Glutamatergic neuron (in vitro differentiated cells): ENCODE measurements at places on chromosomes 1 and 21. TPM values are rescaled to one million over a fixed set of nuclear protein-coding genes. Genes with fewer than 3 reads are reported as not detected.

- no peak overlapping the region for H3K27ac ChIP-seq
- no peaks in the 10 kb centered on the region for H3K36me3 ChIP-seq
- DNase-seq: no peak
These were observed 86.1 kb upstream of the BMP8A start for GRCh38 chr1:39405358-39405757.

DNA sequence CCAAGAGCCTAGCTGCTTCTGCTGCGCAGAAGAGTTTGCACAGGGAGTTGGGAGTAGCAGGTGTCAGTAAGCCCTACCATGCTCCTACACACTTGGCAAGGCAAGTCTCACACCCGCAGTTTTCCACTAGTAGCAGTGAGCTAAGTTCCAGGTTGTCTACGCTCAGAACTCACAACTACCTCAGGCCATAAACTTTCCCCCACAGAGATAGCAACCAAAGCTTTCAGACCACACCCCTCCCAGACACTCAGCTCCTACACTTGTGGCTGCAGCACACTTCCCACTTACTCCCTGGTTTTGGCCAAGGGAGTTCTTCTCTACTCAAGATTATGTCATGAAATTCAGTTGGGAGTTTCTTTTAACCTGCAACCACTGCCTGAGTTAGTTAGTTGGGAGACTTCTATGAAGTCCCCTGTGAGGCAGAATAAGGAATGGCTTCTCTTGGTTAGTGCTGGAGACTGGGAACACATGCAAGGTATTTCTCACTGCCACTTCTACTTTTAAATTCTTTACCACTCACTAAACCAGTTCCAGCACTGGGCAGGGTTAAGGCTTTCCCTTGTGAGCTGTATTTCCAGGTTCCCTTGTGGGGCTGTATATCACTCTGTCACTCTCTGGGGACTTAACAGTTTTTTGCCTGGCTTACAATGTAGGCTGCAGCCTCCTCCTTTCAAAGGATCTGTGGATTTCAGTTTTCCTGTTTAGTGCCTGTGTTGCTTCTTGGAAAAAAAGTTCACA lies 18.3 kb upstream of the MAB21L3 start:
- no peaks in the 10 kb centered on the region for H3K27me3 ChIP-seq
- H3K4me1 ChIP-seq: no peaks in the 10 kb centered on the region
- H3K36me3 ChIP-seq: peaks cover 45% of the 10 kb centered on the region
- no peak for DNase-seq
- H3K27ac ChIP-seq: no peak overlapping the region
- no peak overlapping the region for H3K4me3 ChIP-seq

GRCh38 chr1:189693140-189693539 lies 784.5 kb downstream of the BRINP3 start:
- no peak overlapping the region for H3K4me3 ChIP-seq
- H3K27me3 ChIP-seq: no peaks in the 10 kb centered on the region
- H3K27ac ChIP-seq: no peak overlapping the region
- no peak for DNase-seq

DNA sequence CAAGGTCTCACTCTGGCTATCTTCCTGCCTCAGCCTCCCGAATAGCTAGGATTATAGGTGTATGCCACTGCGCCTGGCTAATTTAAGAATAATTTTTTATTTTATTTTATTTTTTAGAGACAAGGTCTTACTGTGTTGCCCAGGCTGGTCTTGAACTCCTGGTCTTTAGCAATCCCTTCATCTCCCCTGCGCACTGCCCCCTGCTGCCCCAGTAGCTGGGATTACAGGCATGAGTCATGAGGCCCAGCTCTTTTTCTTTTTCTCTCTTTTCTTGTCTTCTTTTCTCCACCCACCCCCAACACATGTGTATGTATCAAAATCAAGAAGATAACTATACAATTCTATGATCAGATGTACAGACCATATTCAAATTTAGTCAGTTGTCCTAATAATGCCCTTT lies 87.2 kb downstream of the PEX14 start:
- no peak overlapping the region for H3K4me3 ChIP-seq
- no peak overlapping the region for H3K27ac ChIP-seq
- peaks cover 7% of the 10 kb centered on the region for H3K4me1 ChIP-seq
- peaks cover 7% of the 10 kb centered on the region for H3K36me3 ChIP-seq
- peaks cover under 1% of the 10 kb centered on the region for H3K27me3 ChIP-seq
- DNase-seq: no peak

- DNase-seq: no peak
- no peak overlapping the region for H3K27ac ChIP-seq
- H3K36me3 ChIP-seq: no peaks in the 10 kb centered on the region
- no peaks in the 10 kb centered on the region for H3K4me1 ChIP-seq
- H3K27me3 ChIP-seq: no peaks in the 10 kb centered on the region
These were observed 102.8 kb upstream of the USP25 start for GRCh38 chr21:15627011-15627410.

DNA sequence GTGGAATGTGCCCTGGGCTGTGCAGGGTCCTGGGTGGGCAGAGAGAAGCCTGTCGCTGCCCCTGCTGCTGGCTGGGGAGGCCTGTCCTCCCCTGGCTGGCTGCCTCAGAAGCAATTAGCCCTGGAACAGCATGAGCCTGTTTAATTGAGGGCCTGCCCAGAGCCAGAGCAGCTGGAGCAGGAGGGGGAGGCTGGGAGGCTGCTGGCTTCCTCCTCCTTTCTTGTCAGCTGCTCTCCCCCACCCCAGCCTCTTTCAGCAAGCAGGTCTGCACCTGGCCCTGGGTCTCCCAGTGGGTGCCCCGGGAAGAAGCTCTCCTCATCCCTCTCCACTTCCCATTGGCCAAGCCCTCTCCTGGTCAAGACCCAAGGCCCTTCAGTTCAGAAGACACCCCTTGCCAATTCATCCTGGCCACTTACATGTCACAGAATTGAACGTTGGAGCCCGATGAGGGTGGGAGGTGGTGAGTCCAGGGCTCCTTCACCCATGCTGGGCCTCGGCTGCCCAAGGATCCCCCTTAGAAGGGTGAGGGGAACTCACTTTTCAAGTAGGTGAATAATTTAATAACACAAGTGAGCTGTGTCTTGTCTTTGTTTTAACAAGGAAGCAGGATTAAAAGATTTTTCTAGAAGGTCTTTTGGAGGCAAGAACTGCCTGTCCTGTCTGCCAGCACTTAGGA lies 13.2 kb downstream of the AMPD2 start:
- peaks cover 6% of the 10 kb centered on the region for H3K27me3 ChIP-seq
- DNase-seq: peak; percentile 59
- peak overlapping the region; percentile 63 for H3K27ac ChIP-seq
- H3K4me1 ChIP-seq: peaks cover 7% of the 10 kb centered on the region
- no peak overlapping the region for H3K4me3 ChIP-seq

DNA sequence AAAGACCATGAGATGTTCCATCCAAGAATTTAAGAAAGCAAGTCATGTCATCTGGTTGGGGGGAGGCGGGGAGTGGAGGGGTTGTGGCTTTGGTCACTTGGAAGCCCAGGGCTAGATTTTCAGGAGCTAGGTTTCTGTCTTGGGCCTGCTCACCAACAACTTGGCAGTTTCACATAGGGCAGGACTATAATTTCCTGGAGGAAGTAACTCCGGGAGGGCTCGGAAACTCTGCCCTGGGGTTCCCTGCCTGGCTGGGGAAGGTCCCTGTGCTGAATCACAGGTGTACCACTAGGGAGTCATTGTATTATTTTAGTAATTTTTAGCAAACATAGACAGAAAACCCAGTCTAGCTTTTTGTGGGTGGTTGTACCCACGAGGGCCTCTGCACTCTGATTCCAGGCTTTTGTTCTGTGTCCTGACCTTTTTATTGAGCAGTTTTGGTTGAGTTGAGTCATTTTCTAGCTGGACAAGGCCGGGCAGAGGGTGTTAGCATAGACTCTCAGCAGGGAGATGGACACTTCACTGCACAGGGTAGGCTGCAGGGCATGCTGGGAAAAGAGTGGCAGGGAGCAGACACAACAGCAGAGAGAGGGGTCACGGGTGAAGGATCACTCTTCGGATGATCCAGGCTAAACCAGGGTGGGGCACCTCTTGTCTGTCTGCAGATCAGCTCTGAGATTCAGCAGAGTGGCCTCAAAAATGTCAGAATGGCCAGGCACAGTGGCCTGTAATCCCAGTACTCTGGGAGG lies 144.7 kb downstream of the GRIK3 start:
- DNase-seq: no peak
- H3K36me3 ChIP-seq: no peaks in the 10 kb centered on the region
- no peaks in the 10 kb centered on the region for H3K4me1 ChIP-seq
- H3K4me3 ChIP-seq: no peak overlapping the region
- no peaks in the 10 kb centered on the region for H3K27me3 ChIP-seq

- H3K27me3 ChIP-seq: no peaks in the 10 kb centered on the region
- H3K4me1 ChIP-seq: no peaks in the 10 kb centered on the region
- H3K27ac ChIP-seq: no peak overlapping the region
- H3K36me3 ChIP-seq: peaks cover 5% of the 10 kb centered on the region
- no peak overlapping the region for H3K4me3 ChIP-seq
- no peak for DNase-seq
These were observed 131.9 kb upstream of the B3GALT2 start for GRCh38 chr1:193318347-193318746.

GRCh38 chr1:6464514-6464836 lies 1.5 kb downstream of the TNFRSF25 start:
- no peak overlapping the region for H3K4me3 ChIP-seq
- DNase-seq: no peak
- no peak overlapping the region for H3K27ac ChIP-seq
- H3K27me3 ChIP-seq: peaks cover 10% of the 10 kb centered on the region
- no peaks in the 10 kb centered on the region for H3K36me3 ChIP-seq
- H3K4me1 ChIP-seq: peaks cover 2% of the 10 kb centered on the region

PRAMEF5 gene
- not detected for total RNA-seq

FAM72D gene
- total RNA-seq: 0.61 TPM

FCGR3A gene
- total RNA-seq: not detected

HSPB7 gene
- not detected for total RNA-seq

ITGB2 gene
- total RNA-seq: 0.91 TPM

TLCD4 gene
- 0.10 TPM for total RNA-seq

S100B gene
- total RNA-seq: not detected
